Glutamatergic neuron (in vitro differentiated cells): ENCODE measurements at places on chromosomes 12 and 14.

GRCh38 chr12:116338064-116338846 is 60.8 kb upstream of the MED13L start:
- H3K36me3 ChIP-seq, result peaks cover 2% of the 10 kb centered on the region
- no peak overlapping the region for H3K4me3 ChIP-seq
- H3K27ac ChIP-seq, result no peak overlapping the region
- H3K27me3 ChIP-seq, result no peaks in the 10 kb centered on the region

- no peaks in the 10 kb centered on the region for H3K4me1 ChIP-seq
- no peak overlapping the region for H3K27ac ChIP-seq
- H3K27me3 ChIP-seq, result no peaks in the 10 kb centered on the region
- no peaks in the 10 kb centered on the region for H3K36me3 ChIP-seq
These were observed 10.6 kb upstream of the ACOT1 start for GRCh38 chr14:73526036-73526984.

DNA sequence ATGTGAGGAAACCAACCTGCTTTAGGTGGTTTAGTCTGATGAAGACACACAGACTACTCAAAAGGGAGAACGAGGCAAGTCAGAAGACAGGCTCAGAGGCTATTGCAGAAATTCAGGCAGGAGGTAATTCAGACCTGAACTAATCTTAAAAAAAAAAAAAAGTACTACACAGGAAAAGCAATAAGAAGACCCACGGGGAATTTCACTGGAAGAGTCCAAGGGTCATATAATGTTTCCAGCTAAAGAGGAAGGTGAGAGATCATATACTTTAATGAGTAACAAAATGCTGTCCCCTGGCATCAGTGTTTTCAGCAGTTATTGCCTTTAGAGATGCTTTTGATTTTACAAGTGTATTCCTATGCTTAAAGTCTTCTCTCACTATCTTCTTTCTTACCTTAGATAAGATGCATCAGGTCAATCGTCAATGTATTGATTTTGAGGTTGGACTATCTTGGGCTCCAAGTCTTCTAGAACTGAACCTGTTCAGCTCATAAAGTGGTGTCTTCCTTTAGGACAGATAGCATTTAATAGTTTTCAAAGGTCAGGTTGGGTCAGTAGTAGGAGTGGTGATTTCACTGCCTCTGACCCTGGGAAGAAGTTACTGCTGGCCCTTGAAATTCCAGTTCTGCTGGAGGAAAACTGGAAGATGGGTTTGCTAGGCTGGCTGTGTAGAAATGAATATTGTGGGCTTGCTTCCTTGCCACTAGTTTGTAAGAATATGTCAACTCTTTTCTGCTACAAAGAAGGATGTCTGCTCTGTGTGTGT is 60.0 kb downstream of the FAR2 start:
- H3K27me3 ChIP-seq, result no peaks in the 10 kb centered on the region
- no peak overlapping the region for H3K27ac ChIP-seq
- DNase-seq, result no peak
- H3K4me3 ChIP-seq, result no peak overlapping the region

DNA sequence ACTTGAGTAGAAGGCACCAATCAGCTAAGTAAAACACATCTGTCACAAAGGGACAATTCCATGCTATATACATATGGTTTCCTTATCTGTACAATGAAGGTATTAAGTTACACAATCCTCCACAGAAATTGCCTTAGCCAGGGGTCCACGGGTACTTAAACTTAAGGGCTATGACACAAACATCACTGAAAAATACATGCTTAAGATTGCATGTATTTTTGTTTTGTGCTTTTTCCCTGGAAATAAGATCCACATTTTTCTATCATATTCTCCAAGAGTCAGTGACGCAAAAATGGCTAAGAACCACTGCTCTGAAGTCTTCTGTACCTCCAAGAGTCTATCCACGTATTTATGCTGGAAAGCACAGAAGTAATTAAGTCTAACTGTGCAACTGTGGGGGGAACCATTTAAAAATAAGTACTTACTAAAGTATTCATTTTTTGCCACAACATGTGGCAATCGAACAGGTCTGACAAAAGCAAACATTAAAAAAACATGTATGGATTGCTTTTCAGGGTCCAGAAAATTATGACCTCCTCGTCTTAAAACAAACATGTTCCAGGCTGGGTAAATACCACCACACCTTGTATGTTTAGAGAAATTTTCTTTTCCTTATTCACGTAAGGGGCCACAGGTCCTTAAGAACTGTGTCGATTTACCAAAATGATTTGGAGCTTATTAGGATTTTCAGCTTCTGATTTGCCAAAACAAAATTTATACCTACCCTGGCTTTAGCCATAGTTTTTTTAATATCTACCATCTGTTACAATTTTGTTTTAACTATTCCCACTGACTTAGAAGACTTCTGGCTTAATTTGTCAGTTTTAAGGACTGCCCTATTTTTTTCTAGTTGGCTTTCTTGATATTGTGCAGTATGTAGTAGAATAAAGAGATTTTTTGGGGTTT is 2.8 kb downstream of the SLC38A2 start:
- H3K27me3 ChIP-seq, result peaks cover 15% of the 10 kb centered on the region
- DNase-seq, result no peak
- peak overlapping the region; percentile 95 for H3K4me3 ChIP-seq
- peaks cover 20% of the 10 kb centered on the region for H3K4me1 ChIP-seq

DNA sequence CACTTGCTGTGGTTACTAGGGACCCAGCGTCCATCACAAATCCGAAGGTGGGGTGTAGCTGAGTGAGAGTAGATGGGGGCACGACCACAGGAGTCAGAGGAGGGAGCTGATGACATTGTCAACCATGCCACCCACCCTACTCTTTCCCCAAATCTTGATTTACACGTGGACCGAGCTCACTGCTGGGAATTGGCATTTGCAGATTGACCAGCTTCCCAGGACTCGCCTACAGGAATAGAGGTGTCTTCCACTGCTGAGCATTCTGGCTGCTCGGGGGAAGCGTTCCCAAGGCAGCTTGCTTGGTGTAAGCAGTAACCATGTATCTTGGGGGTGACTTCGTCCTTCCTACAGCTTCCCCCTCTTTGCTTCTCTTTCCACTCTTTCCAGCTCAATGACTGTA is 353 bp upstream of the PTPRR start:
- DNase-seq, result no peak
- H3K27me3 ChIP-seq, result no peaks in the 10 kb centered on the region
- H3K36me3 ChIP-seq, result no peaks in the 10 kb centered on the region

GRCh38 chr14:94386085-94387031 is 2.0 kb downstream of the SERPINA1 start:
- H3K27me3 ChIP-seq, result peaks cover 2% of the 10 kb centered on the region
- no peaks in the 10 kb centered on the region for H3K4me1 ChIP-seq
- H3K36me3 ChIP-seq, result no peaks in the 10 kb centered on the region

- no peak for DNase-seq
- H3K27ac ChIP-seq, result no peak overlapping the region
- no peak overlapping the region for H3K4me3 ChIP-seq
- H3K4me1 ChIP-seq, result no peaks in the 10 kb centered on the region
- H3K36me3 ChIP-seq, result no peaks in the 10 kb centered on the region
- H3K27me3 ChIP-seq, result peaks cover 2% of the 10 kb centered on the region
These were observed 111.8 kb upstream of the IGF1 start for GRCh38 chr12:102592134-102592533.

- H3K36me3 ChIP-seq, result no peaks in the 10 kb centered on the region
- DNase-seq, result no peak
- peaks cover 14% of the 10 kb centered on the region for H3K27me3 ChIP-seq
- H3K4me1 ChIP-seq, result peaks cover 27% of the 10 kb centered on the region
- no peak overlapping the region for H3K27ac ChIP-seq
These were observed 153.6 kb downstream of the PPM1H start for GRCh38 chr12:62781136-62781880.

- peaks cover 4% of the 10 kb centered on the region for H3K27me3 ChIP-seq
- no peak for DNase-seq
- H3K4me3 ChIP-seq, result no peak overlapping the region
- peaks cover 38% of the 10 kb centered on the region for H3K4me1 ChIP-seq
These were observed 174.3 kb upstream of the KRR1 start for GRCh38 chr12:75685617-75686225.

- H3K27me3 ChIP-seq, result no peaks in the 10 kb centered on the region
- H3K36me3 ChIP-seq, result no peaks in the 10 kb centered on the region
- H3K4me1 ChIP-seq, result no peaks in the 10 kb centered on the region
- no peak overlapping the region for H3K4me3 ChIP-seq
These were observed 56.4 kb upstream of the RERGL start for GRCh38 chr12:18146363-18146762.

DNA sequence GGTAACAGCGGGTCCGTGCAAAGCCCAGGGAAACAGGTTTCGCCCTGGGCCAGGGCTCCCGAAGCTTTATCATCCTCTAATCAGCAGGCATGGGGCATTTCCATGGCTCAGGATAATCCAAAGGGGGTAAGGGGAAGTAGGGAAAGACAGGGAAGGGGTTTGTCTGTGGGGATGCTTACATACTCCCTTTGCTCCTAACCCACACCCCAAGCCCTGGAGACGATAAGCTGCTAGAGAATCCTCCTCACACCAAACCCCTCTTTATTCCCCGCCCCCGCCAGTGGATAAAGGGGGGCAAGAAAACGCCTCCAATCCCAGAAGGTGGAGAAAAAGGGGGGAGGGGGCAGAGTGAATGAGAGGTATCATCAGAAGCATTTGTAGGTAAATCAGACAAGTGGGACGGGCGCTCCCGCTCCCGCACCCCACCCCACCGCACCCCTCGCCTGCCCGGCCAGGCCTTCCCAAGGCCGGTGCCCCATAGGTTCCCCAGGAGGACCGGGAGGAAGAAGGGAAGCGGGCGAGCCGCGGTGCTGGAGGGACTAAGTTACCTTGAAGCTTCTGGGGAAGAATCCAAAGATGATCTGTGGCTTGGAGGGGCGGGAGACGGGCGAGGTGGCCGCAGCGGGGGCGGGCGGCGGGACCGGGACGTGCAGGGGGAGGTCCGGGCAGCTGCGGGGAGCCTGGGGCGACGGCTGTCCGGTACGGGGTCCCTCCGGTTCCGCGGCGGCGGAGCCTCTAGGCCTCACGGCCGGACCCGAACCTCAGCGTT is 762 bp downstream of the PPP2R5E start:
- H3K27ac ChIP-seq, result peak overlapping the region; percentile 94
- peaks cover 13% of the 10 kb centered on the region for H3K4me1 ChIP-seq
- no peaks in the 10 kb centered on the region for H3K36me3 ChIP-seq
- peak overlapping the region; percentile 97 for H3K4me3 ChIP-seq
- DNase-seq, result peak; percentile 53

- H3K27ac ChIP-seq, result no peak overlapping the region
- no peak for DNase-seq
- no peak overlapping the region for H3K4me3 ChIP-seq
- H3K4me1 ChIP-seq, result peaks cover 3% of the 10 kb centered on the region
These were observed 201.1 kb upstream of the TMEM260 start for GRCh38 chr14:56378475-56378877.
